ENCODE measurements at places on chromosomes 13 and 19.

GRCh38 chr13:80022146-80022545 is 318.8 kb downstream of the SPRY2 start:
- no peak for DNase-seq

- no peak for DNase-seq
These were observed 450.0 kb upstream of the SLC10A2 start for GRCh38 chr13:103516015-103516795.

DNA sequence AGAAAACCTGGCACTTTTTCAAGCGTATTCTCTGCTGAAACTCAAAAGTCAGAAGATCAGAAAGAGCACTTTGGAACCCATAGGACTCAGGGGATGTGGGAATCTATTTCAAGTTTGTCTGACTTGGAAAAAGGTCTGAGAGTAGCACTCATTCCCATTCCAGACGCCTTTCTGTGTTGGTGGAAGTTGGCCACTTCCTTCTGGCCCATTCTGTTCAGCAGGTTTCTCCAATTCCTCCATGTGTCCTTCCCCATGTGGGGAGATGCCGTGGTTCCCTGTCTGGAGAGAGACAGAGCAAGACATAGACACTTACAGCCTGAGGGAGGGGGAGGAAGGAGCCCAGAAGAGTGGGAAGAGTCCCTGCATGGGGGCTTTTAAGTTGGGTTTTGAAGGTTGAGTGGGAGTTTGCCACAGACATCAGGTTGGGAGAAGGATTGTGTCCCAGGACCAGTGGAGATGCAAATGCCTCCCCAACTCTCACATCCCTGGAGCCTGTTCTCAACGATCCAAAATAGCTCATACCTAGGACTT is 48.0 kb downstream of the CELF5 start:
- DNase-seq, result no peak

DNA sequence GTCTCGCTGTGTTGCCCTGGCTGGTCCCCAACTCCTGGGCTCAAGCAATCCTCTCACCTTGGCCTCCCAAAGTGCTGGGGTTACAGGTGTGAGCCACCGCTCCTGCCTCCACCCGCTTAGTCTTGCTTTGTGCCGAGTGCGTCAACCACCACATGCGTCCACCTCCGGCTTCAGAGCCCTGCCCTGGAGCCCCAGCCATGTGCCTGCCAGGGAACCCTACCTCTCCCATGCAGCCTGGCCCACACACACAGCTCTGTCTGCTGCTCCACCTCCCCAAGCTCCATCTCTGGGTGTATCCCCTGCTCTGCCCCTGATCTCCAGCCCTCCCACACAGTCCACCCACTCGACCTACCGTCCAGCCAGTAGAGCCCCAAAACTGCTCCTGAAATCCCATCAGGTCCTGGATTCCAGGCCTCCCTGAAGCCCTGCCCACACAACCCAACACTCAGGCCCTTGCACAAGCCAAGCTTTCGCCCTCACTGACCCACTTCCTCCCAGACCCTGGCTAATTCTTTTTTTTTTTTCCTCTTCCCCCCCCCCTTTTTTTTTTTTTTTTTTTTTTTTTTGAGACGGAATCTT is 9.6 kb downstream of the CYP2F1 start:
- DNase-seq, result no peak

- no peak for DNase-seq
These were observed 67.4 kb upstream of the UBAC2 start for GRCh38 chr13:99133230-99133629.

DNA sequence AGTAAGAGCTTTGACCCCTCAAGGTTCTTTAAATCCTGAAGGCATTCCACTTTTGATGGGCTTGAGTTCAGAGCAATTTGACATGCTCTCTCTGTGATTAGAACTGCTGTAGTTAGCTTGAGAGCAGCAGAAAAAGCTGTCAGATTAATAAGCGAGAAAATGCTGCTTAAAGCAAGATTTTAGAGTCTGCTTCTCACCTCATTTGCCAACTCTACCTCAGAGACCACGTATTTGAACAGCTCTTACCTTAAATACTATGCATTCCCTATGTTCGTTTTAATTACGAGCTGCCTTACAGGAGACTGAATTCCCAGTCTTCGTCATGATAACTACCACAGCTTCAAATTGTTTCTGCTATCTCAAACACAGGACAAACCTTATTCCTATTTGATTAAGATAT is 253.4 kb downstream of the SLITRK6 start:
- no peak for DNase-seq

GRCh38 chr13:38602266-38602665 is 84.6 kb upstream of the FREM2 start:
- no peak for DNase-seq

- no peak for DNase-seq
These were observed 14.3 kb downstream of the FZR1 start for GRCh38 chr19:3520166-3521103.

- DNase-seq, result no peak
These were observed 161.6 kb downstream of the ZIC5 start for GRCh38 chr13:99809926-99810325.

GRCh38 chr13:26202365-26202972 is 19.6 kb downstream of the RNF6 start:
- DNase-seq, result no peak

- DNase-seq, result no peak
These were observed 451.7 kb downstream of the EFNB2 start for GRCh38 chr13:106083620-106084350.

DNA sequence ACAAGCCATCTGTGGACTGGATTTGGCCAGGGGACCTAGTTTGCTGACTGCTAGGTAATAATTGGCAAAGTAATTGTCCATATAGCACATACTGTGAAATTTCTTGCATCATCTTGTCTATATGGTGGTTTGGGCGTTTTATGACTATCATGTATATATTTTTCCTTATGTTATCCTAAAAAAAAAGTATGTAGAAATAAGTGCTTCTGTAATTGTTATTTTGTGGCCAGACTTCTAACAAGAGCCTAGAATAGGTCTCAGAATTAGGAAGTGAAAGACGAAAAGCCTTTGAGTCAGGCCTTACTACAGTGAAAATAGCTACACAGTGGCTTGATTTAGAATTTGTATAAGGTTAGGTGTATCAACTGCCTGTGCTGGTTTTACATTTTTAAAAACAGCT is 4.2 kb downstream of the FNDC3A start:
- no peak for DNase-seq

- DNase-seq, result no peak
These were observed 451.5 kb upstream of the MIR17HG start for GRCh38 chr13:90896002-90896401.

GRCh38 chr13:100212904-100213553 is 124.1 kb downstream of the PCCA start:
- DNase-seq, result no peak

GRCh38 chr13:30045916-30046704 is 195.7 kb upstream of the UBL3 start:
- DNase-seq, result no peak

DNA sequence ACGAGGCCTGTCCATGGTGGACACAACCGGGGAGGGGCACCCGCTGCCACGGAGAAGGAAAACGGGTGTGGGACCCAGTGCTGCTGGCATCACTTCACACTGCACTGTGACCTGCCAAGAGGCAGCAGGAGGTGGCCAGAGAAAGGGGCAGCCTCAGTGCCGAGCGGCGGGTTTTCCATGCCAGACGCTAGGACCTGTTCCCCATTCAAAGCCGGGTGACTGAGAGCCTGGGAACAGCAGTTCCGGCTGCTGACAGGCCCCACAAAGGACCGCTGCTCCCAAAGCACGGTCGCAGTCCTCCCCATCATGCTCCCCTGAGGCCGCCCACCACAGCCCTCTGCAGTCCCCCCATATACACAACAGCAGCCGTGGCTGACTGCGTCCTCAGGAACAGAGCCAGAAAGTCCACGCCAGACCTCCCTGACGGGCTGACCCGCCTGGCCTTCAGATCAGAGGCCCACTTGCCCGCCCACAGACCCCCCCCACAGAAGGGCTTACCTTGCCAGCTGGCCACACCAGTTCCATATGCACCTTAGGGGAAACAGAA is 5.4 kb downstream of the AKAP8 start:
- DNase-seq, result no peak

- no peak for DNase-seq
These were observed 10.0 kb downstream of the RPS16 start for GRCh38 chr19:39425744-39426143.

- DNase-seq, result peak; percentile 5
These were observed 54.9 kb downstream of the TUBGCP3 start for GRCh38 chr13:112532837-112533745.

GRCh38 chr13:95256091-95256490 is 45.2 kb downstream of the ABCC4 start:
- no peak for DNase-seq

GRCh38 chr19:12669270-12670158 is 2.9 kb downstream of the WDR83 start:
- DNase-seq, result peak; percentile 71

DNA sequence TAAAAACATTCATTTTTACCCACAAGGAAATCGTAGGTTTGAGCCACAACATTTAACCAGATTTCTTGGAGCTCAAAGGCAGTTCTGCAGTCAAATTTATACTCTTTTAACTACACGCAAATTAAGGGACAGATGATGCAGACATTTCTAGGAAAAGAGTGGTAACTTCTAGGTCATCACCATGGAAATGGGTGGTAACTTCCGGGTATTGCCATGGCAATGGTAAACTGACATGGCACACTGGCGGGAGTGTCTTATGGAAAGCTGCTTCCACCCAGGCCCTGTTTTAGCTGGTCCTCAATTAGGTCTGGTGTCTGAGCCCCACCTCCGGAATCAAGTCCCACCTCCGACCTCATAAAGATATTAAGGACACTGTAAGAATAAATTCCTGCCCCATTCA is 10.4 kb upstream of the LYPD5 start:
- no peak for DNase-seq

DNA sequence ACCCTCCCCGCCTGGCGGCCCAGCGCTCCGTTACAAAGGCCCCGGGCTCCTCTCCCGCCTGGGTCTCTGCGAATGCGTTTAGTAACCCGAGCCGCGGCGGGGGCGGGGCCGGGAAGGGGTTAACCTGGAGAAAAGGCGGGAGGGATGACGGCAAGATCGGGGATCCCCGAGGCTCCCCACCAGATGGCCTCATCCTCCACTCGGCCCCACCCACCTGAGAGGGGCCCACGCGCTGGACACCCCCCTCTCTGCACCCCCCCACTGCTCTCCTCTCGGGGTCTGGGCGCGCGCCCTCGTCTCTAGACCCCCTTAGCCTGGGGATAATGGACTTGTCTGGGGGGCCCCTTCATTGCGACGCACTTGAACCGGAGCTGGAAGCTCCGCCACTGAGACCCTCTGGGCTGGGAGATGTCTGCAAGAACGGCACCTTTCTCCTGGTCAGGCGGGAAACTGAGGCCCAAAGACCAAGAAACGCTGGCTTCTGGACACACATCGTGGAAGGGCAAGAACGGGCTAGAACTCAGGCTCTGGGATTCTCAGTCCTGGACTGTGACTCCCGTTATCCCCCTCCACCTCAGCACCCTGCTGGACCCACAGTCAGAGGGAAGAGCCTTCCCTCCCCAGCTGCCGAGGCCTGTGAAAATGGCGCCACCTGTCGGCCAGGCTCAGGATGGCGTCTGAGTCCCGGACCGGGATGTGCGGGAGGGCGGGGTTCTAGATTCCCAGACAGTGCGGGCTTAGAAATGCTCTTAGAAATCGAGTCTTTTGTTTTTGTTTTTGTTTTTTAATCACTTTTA is 2.9 kb upstream of the LTBP4 start:
- peak; percentile 55 for DNase-seq

- no peak for DNase-seq
These were observed 68.2 kb downstream of the ZNF100 start for GRCh38 chr19:21699197-21699596.
